Right hindlimb (tissue), 1 donor: ENCODE measurements at places on chromosomes 5 and 9.

GRCh38 chr9:94937214-94937903, 210.9 kb downstream of the AOPEP start:
- no peak for DNase-seq

GRCh38 chr9:5593904-5594303, 35.0 kb upstream of the RIC1 start:
- no peak for DNase-seq

GRCh38 chr5:75524071-75524470, 12.4 kb downstream of the POLK start:
- DNase-seq: no peak

- DNase-seq: no peak
Observed at GRCh38 chr5:58076483-58077257, 383.2 kb downstream of the PLK2 start.

- DNase-seq: no peak
Observed at GRCh38 chr5:50325237-50325832, 115.8 kb downstream of the EMB start.

DNA sequence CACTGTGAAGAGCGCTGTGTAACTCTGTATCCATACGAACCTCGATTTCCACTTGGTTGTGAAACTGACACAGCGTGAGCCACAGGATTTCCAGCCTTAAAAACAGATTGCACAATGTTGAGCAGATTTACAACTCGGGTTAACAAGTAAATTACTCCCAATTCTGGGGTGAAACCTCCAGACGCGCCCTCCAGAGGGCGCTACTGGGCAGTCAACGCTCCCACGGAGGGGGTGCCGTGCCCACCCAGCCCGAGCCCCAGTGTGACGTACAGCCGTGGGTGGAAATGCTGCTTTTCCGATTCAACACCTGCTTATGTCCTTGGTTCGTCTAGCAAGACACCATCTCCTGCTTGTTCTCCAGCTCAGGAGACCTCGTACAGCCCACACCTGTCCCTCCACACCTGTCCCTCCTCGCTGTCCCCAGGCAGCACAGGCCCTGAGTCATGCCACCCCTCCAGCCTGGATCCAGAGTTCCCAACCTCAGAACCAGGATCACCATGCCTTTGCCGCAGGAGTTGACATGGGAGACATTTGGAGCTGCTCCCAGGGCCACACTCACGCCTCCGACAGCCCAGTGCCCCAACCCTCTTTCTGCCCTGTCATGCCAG, 34.4 kb upstream of the SLC6A3 start:
- no peak for DNase-seq

DNA sequence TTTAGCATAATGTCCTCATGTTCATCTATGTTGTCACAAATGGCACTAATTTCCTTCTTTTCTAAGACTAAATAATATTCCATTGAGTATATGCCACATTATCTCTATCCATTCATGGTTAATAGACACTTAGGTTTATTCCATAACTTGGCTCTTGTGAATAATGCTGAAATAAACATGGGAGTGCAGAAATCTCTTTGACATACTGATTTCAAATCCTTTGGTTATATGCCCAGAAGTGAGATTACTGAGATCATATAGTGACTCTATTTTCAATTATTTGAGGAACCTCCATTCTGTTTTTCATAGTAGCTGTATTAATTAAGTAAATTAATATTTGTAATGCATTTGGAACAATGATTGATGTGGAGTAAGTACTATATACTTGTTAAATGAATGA, 13.0 kb downstream of the SMIM3 start:
- DNase-seq: no peak

GRCh38 chr5:28779161-28779754, 1740.9 kb upstream of the CDH9 start:
- DNase-seq: no peak

GRCh38 chr5:58317009-58317408, 142.9 kb downstream of the PLK2 start:
- DNase-seq: no peak

GRCh38 chr9:15977438-15977837, 424.6 kb downstream of the CCDC171 start:
- no peak for DNase-seq

DNA sequence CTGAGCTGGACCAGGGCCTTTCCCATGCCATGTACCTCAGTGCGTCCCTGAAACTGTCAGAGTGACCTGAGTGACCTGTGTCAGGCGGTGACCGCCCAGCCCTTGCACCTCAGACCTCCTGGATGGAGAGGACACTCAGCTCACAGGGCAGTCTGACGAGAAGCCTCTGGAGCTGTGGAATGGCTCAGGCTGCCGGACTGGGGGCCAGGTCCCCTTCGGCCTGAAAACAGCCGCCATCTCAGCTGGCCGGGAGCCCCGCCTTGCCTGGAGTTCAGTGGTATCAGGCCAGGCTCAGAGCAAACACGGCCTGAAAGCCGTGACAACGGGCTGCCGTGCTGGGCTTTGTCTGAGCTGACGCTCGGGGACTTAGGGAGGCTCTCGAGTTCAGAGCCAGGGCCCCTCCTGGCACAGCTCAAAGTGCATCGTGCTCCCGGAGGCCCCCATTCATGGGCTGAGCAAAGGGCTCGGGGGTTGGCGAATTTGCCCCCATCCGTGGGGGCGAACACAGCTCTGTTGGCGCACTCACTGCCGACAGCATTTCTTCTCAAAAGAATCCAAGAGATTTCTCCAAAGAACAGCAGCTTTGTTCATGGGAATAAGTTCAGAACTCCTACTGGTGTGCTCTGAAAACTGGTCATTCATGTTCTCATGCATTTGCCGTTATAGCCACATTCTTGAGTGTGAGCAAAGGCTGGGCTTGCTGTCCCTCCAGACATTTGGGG, 8.4 kb upstream of the SLC9A3 start:
- no peak for DNase-seq

DNA sequence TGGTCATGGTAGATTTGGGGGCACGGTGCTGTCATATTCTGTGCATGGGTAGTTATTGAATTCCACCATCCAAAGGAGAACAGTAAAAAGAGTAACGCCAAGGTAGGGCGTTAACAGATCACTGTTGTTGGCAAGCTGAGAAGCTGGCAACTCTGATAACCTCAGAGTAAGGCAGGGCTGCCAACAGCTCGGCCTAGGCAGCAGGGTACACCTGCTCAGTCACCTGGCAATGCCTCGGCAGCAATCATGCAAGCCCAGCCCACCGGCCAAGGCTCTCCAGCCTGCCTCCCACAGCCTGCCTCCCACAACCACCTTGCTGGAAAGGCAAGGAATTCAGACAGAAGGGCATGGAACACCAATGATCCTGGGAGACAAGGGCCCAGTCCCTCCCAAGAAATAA, 63.9 kb downstream of the KLHL3 start:
- no peak for DNase-seq

- no peak for DNase-seq
Observed at GRCh38 chr5:172777881-172778814, 7.2 kb upstream of the DUSP1 start.

DNA sequence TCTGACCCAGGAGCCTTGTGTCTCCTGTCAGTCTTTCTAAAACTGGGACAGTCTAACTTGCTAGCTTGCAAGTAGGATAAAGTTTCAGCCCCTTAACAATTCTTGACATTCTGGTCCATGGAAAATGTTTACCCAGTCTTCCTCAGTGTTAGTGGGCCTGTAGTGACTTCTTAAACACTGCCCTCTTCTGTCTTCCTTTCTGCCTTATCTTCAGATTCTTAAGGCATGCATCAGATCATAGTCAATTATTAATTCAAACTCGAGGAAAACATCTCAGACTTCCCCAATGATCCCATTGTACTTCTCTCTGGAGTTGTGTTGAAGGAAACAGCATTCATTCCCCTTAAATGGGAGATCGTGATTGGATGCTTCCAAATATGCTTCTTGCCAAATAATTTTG, 1199.8 kb downstream of the DTWD2 start:
- no peak for DNase-seq

DNA sequence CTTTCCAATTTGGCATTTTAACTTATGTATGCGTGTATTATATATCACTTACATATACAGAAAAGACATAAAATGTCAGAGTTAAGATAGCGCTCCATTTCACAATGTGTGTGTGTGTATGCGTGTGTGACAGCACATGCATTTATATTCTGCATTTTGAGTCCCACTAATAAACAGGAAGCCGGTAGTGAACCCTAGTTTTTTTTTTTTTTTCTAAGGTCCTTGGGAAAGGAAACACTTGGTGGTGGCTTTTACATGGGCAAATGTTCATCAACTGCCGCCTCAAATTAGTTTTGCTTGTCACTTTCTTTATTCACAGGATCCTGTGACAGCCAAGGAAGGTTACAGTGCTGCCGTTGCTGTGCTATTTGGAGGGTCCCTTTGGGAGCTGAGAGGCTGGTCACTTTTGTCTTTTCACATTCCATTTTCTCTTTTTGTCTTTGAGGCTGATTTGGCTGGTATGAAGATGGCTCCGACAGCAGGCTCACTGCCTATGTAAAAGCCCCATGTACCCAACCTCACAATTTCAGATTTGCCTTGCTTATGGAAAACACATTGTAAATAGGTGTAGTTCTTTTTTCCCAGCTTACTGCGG, 298.9 kb downstream of the CSNK1G3 start:
- no peak for DNase-seq

DNA sequence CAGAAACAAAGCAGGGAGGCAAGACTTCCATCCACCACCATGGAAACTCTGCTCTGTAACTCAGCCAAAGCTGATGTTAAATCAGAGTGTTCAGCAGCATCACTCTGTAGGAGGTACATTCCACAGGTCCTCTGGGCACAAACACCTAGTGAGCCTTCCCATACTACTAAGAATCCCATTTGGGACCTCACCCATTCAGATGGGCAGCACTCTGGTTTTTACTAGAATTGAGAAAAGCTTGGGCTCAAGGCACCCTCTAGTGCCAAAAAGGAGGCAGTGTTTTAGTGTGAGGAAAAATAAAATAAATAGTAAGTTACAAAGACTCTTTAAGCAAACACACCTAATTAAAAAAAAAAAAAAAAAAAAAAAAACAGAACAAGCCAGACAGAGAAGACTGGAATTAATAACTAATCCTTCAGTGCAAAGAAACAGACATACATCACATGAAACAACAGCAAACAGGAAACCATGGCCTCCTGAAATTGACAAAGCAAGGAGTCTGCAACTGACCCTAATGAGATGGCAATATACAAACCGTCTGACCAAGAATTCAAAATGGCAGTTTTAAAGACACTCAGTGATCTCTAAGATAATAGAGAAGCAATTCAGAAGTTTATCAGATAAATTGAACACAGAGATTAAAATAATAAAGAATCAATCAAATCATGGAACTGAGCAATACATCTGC, 159.5 kb downstream of the GNA14 start:
- no peak for DNase-seq

GRCh38 chr9:99778308-99778707, 43.4 kb upstream of the NR4A3 start:
- DNase-seq: no peak

DNA sequence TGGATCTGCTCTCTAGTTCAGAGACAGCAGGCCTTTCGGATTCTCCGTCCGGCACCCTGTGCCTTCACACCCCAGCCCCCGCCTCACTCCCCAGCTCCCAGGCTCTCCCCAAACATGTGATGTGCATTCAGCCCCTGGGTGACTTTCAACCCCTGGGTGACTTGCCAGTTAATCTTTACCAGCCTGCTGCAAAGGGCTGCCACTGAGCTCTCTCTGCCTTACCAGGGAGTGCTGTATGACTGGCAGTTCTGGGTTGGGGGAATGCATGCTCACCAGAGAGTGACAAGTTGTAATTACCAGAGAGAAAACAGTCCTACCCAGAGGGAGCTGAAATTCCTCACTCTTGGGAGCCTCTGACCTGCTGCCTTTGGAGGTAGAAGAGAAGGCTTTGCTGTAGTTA, 4.9 kb upstream of the ADRA1B start:
- DNase-seq: no peak

DNA sequence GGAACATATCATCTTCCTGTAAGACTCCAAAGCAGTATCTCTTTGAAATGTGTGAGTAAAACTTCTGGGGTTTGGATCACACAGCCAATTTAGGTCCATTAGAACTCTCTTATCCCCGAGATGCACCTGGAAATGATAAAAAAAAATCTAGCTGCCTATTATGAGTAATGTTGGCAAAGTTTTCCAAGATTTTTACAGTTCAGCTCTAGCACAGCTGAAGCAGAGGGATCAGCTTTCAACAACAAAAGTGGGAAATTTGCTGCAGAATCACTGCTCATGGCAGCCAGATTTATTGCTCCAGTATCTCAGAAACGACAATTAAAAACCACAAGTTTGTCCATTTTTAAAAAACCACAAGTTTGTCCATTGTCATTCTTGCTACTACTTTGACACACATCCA, 292.2 kb downstream of the IRX2 start:
- DNase-seq: no peak

GRCh38 chr9:84271921-84272556, 68.5 kb downstream of the SLC28A3 start:
- DNase-seq: peak; percentile 30

- no peak for DNase-seq
Observed at GRCh38 chr5:3954633-3955032, 359.0 kb downstream of the IRX1 start.

- peak; percentile 84 for DNase-seq
Observed at GRCh38 chr5:172453986-172454357, 353 bp downstream of the SH3PXD2B start.

- DNase-seq: no peak
Observed at GRCh38 chr5:98794414-98795080, 21.1 kb downstream of the RGMB start.

GRCh38 chr9:4292781-4293180, 7.1 kb downstream of the GLIS3 start:
- no peak for DNase-seq

DNA sequence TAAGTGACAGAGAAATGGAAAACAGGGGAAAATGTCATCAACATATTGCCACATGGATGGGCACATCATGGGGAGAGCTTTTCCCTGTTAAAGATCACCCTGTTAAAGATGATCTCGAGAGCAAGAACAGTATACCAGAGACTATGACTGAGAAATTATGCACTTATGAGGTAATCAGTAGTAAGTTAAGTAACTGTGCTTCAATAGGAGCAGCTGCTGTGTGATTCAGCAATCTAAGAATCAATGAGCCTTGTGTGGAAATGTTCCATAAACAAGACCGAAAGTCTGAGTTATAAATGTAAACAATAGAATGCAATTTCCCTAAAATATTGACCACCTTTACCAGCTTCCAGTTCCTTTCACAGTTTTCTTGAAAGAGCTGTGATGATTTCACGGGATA, 582.3 kb downstream of the CAAP1 start:
- DNase-seq: no peak

- no peak for DNase-seq
Observed at GRCh38 chr9:137479892-137480685, 21.0 kb upstream of the NSMF start.

- DNase-seq: no peak
Observed at GRCh38 chr5:138936968-138937345, 61.8 kb upstream of the LRRTM2 start.

- peak; percentile 86 for DNase-seq
Observed at GRCh38 chr5:32709750-32710549, 1.2 kb upstream of the NPR3 start.

GRCh38 chr9:21812946-21813568, 10.6 kb downstream of the MTAP start:
- peak; percentile 55 for DNase-seq

GRCh38 chr9:2281031-2281802, 266.1 kb downstream of the SMARCA2 start:
- no peak for DNase-seq
